ENCODE measurements at places on chromosomes 5 and 9. TPM values are rescaled to one million over a fixed set of nuclear protein-coding genes. Genes with fewer than 3 reads are reported as not detected.

- no peak for DNase-seq
These were observed 91.6 kb downstream of the FOCAD start for GRCh38 chr9:20775683-20776082.

- no peak for DNase-seq
These were observed 52.4 kb downstream of the CDC14B start for GRCh38 chr9:96567203-96567700.

GRCh38 chr5:54603372-54603771 lies 85.8 kb downstream of the SNX18 start:
- DNase-seq: no peak

The STRBP gene
- total RNA-seq: 10.3 TPM

GRCh38 chr5:157189223-157189622 lies 8.6 kb downstream of the ITK start:
- no peak for DNase-seq

The PPP3R2 gene
- not detected for total RNA-seq

- DNase-seq: no peak
These were observed 196.4 kb downstream of the EFNA5 start for GRCh38 chr5:107474361-107474715.

DNA sequence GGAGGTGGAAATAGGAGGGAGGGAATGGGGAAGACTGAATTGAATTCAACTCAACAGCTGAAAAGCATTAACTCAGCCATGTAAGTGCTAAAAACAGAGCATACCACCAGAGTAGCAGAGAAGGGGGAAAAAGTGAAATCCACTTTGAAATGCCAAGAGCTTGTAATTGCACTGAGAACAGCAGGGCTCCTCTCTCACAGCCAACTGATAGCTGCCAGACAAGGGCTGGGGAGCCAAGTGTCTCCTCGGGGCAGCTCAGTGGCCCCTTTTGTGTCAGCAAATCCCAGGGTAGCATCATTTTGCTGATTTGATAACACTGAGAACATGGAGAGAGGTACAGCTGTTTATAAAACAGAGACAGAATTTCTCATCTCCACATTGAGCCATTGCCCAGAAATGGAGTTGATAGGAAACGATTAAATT lies 182.5 kb downstream of the FRMD3 start:
- no peak for DNase-seq

DNA sequence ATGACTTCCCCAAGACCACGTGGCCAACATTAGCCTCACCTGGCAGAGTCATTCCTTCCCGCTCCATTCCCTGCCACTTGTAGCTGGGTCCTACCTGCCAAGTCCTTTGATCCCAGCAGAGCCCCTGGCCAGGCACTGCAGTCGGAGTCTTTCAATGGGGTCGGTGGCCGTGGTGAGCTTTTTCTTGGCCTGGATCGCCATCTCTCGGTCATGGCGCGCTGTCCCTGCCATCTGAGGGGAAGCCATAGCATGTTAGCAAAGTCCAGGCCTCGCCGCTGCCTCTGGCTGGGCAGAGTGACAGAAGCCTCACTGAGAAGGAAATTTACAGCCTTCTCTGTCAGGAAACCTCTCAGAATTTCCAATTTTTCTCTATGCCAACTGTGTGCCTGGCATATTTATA lies 17.5 kb downstream of the CAPSL start:
- DNase-seq: no peak

- no peak for DNase-seq
These were observed 71.6 kb downstream of the ERCC6L2 start for GRCh38 chr9:95947118-95947517.

The ANKRD31 gene
- not detected for total RNA-seq

The UNC13B gene
- 38.9 TPM for total RNA-seq

DNA sequence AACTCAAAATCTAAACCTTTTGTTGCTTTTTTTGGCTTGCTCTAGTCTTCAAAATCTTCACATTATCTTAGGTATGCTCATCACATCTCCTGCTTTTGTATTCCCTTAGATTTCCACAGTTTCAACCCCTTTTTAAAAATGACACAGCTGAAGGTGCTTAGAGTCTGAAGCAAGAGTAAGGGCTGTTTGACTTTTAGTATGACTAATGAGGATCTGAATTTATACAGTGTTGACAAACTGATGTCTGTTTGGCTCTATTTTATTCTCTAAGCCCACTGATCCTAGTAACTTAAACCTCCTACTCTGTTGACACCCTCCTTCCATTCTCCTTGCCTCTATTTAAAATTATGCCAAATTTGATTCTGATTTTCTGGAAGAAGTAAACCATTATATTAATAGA lies 200.1 kb downstream of the MCTP1 start:
- no peak for DNase-seq

DNA sequence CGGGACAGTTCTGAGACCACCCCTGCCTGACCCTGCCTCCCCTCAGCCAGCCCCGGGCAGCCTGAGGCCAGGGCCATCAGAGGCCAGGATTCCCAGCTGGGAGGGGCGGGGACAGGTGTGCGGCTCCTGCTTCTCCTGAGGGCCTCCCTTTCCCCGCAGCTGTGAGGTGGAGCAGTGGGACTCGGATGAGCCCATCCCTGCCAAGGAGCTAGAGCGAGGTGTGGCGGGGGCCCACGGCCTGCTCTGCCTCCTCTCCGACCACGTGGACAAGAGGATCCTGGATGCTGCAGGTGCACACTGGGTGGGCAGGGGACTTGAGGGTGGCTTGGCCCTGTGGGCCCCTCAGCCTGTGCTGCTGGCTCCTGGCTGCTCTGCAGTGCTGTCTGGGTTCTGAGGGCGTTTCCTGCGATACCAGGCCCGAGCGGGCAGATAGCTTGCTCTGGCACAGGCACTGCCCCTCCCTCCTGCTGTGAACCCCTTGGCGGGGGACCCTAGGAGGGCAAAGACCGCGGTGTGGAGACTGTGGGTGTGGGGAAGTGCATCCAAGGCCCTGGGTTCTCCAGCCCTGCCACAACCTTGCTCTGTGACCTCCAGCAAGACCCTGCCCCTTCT lies 2.3 kb downstream of the GRHPR start:
- no peak for DNase-seq

The PLAC8L1 gene
- not detected for total RNA-seq

DNA sequence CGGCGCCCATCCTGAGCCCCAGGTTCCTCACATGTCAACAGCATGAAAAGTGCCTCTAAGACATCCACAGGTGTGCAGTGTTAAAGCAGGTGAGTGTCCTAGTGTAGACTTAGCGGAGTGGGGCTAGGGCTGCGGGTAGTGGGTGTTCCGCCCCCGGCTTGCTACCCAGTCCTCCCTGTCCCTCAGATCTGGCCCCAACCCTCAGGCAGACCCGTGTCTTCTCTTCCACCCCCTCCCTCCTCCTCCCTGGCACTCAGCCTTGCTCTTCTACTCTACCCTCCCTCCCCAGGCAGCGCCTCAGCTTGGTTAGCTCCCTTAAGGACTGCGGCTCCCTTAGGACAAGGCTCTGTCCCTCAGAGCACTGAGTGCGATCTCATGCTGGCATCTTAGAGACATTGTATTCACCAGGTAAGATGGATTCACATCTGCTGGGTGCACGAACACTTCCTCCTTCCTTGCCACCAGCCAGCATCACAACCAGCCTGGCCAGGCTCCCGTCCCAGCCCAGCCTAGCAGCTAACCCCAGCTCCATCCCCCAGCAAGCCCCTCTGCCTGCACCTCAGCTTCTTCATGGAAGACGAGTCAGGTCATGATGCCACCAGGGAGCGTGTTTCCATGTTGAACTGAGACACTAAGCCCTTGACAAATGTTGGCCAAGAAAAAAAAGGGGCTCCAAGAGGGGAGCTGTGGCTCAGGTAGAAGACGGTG lies 46.8 kb downstream of the NSUN2 start:
- no peak for DNase-seq

The PRDM9 gene
- not detected for total RNA-seq

The ALDH1A1 gene
- 10.5 TPM for total RNA-seq

DNA sequence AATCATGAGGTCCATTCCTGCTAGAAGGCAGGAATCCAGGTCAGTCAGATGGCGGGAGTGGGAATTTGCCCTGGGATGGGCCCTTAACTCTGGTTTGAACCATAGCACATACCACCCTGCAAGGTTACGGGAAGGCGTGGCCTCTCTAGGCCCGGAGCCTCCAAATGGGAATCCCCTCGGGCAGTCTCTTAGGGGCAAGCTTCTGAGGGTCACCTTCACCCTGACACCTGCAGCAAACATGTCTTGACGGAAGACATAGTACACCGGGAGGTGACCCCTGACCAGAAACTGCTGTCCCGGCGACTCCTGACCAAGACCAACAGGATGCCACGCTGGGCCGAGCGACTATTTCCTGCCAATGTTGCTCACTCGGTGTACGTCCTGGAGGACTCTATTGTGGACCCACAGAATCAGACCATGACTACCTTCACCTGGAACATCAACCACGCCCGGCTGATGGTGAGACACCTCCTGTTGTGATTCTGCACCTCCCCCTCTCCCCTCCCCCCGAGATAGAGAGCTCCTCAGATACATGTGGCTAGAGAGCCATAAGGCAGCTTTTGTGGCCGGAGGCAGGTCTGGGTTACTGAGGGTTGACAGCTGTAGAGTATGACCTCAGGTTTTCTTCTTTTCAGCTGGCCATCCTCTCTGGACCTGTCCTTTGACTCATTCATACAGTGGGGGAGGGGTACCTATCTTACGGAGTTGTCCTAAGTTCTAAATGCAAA lies 957 bp downstream of the PRELID1 start:
- DNase-seq: no peak

- no peak for DNase-seq
These were observed 14.0 kb upstream of the CREBRF start for GRCh38 chr5:173041881-173042762.

- no peak for DNase-seq
These were observed 242.2 kb upstream of the ACTBL2 start for GRCh38 chr5:57724836-57725235.

The C1QTNF3 gene
- 10.5 TPM for total RNA-seq

GRCh38 chr5:155147222-155147621 lies 133.7 kb downstream of the KIF4B start:
- DNase-seq: no peak

- no peak for DNase-seq
These were observed 7.0 kb upstream of the HRCT1 start for GRCh38 chr9:35899021-35899420.

DNA sequence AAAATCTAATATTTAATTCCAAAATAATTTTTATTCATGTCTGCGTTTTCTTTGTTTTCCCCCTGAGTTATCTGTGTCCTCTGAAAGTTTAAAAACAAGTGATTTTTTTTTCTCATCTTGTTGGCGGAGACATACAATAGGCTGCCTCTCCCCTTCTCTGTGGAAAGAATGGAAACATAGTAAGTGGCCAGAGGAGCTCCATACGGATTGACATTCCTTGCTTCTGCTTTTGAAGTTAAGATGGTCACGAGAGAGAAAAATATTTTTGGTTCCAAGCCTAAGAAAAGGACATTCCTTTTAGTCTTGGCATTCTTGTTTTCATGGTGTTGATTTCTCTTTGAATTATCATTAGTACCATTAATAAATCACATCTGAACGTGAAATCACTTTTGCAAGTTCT lies 28.3 kb downstream of the ZNF462 start:
- no peak for DNase-seq

The PIGO gene
- 17.3 TPM for total RNA-seq

GRCh38 chr9:4865681-4866080 lies 72.9 kb downstream of the RCL1 start:
- DNase-seq: no peak

- no peak for DNase-seq
These were observed 40.8 kb upstream of the HMHB1 start for GRCh38 chr5:143771189-143771588.

The SPATA31C1 gene
- not detected for total RNA-seq

GRCh38 chr9:124755061-124755460 lies 16.1 kb downstream of the NR6A1 start:
- no peak for DNase-seq

The PFN3 gene
- not detected for total RNA-seq

The NR5A1 gene
- not detected for total RNA-seq

DNA sequence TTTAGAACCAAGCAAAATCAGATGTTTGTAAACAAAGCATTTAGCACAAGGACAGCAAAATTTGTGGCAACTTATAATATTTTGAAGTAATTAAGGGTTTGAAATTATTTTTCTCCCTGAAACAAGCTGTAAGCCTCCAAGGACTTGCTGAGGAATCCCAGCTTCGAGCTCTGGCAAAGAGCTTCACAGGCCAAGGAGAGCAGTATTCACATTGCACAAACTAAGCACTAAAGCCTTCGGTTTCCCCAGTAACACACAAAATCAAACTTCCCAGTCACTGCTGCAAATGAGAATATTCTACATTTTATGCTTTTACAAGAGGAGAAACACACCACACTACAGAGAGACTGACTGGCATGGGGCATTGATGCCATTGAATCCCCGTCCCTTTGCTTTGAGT lies 101.9 kb downstream of the WDR41 start:
- no peak for DNase-seq

DNA sequence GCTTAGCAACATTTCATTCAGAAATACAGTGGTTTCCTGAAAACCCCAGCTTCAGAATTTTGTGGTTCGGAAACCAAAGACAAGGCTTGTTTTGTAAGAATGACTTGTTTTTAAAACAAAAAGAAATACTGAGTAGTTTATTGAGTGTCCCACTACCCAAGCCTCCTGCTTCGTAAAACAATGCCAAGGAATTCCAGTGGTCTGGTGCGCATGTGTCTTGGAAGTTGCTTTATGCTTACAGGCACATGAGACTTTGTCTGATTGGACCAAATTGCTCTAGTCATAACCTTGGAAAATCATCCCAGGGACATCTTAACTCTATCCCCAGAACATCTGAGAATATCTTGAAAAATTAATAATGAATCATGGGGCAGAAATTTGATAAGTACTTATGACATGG lies 77.1 kb upstream of the FST start:
- DNase-seq: no peak

- no peak for DNase-seq
These were observed 74.4 kb downstream of the GLIS3 start for GRCh38 chr9:4225291-4226028.

GRCh38 chr9:117488659-117489058 lies 73.8 kb upstream of the ASTN2 start:
- DNase-seq: no peak

The CAAP1 gene
- 11.8 TPM for total RNA-seq

DNA sequence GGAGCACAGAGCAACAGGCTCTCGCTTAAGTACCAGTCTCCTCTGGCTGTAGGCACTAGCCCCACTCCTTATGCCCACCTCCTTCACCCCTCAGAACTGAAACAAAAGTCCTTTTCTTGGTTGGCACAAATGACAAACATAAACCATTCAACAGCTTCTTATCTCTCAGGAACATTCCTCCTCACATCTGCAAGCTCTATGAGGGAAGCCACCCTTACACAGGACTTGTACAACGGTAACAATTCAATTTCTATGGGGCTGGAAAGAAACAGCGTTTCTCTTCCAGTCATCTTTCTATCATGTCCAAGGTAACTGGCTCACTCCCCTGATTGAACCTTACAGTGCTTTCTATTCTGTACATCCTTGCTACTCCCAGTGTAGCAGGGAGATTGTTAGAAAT lies 74.1 kb downstream of the CSF2 start:
- DNase-seq: no peak

The LRRC26 gene
- total RNA-seq: not detected

The LCN9 gene
- total RNA-seq: not detected

DNA sequence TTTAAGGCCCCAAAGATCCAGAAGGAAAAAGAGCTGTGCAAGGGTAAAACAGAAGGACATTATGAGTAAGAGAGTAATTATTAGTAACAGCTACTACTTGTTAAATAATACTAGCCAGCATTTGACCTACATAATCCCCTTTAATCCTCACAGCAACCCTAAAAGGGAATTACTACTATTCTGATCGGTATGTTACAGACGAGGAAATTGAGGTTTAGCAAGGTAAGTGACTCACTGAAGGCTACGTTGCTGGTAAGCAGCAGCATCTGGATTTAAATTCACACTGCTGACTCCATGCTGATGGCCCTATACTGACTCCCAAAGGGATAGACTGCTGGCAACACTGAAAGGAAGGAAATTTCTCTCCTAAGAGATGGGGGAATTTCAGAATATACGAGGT lies 3.7 kb upstream of the FSD1L start:
- DNase-seq: no peak
